DMS79 (cell line): ENCODE measurements at places on chromosomes 4 and X.

GRCh38 chr4:187366530-187366929, 629.0 kb upstream of the ZFP42 start:
- no peak for DNase-seq

DNA sequence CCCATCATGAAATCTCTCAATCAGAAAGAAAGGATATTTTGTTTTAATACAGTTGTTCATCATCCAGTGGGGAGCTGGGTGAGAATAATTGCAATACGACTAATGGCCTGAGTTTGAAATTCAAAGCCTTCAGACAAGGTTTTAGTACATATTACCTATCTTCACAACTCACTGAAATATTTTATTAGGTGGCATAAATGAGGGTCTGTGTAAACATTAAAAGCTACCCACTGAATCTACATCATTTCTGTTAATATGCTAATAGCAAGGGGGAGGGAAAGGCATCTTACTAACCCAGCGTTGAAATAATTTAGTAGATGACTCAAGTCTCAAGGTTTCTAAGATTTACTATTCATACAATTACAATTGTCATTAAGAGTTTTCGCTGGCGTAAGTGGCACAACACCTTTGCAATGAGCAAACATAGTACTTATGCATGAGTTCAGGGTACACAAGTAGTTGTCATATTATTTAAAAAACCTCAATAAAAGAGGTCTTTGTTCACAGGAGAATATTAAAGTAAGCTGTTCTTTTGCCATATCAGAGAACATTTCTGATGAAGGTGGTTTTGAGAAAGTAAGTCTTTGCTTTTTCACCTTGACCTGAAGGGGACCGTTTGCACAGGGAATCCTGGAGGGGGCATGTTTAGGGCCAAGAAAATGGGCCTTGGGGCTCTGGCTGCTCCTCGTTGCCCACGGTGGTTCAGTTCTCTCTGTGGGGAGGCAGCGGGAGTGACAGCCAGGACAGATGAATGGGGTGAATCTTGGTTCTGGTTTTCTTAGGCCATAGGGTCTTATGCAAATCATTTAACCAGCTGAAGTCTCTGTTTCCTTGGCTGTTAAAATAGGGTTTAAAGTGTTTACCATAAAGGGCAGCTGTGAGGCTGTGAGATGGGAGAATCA, 4.5 kb upstream of the RHOH start:
- no peak for DNase-seq

DNA sequence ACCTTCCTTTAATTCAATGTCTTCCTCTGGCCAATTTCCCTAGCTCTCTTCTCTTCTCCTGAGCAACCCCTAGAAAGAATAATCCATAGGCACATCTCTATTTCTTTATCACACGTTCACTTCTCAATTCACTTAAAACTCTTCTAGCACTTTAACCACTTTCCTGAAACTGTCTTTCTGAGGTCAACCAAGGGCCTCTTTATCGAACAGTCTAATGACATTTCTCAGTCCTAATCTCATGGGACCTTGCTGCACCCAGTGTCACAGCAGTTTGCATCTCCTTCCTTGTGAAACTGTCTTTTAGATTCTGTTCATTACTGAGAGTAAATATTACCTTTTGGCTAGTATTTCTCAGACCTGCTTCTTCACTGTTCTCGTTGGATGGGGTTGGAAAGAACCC, 285.3 kb upstream of the RASGEF1B start:
- no peak for DNase-seq

- no peak for DNase-seq
These were observed 89.6 kb upstream of the MAD2L1 start for GRCh38 chr4:120156120-120156718.

DNA sequence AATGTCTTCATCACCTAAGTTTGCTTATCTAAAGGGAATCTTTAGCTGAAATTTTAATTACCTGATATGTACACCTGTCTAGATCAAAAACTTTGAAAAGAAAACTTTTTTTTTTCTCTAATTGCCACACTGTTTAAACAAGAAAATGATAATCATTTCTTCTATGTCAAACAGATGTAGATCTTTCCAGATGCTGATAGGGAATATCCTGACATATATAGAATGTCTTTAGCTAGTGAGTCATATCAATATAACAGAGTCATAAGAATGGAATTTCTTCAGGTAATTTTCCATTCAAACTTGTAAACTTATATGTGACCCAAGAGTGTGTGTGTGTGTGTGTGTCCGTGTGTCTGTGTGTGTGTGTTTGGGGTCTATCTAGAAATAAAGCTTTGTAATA, 271.9 kb downstream of the GPM6A start:
- DNase-seq, result no peak

GRCh38 chr4:177444911-177445736, 2.9 kb upstream of the AGA start:
- no peak for DNase-seq

DNA sequence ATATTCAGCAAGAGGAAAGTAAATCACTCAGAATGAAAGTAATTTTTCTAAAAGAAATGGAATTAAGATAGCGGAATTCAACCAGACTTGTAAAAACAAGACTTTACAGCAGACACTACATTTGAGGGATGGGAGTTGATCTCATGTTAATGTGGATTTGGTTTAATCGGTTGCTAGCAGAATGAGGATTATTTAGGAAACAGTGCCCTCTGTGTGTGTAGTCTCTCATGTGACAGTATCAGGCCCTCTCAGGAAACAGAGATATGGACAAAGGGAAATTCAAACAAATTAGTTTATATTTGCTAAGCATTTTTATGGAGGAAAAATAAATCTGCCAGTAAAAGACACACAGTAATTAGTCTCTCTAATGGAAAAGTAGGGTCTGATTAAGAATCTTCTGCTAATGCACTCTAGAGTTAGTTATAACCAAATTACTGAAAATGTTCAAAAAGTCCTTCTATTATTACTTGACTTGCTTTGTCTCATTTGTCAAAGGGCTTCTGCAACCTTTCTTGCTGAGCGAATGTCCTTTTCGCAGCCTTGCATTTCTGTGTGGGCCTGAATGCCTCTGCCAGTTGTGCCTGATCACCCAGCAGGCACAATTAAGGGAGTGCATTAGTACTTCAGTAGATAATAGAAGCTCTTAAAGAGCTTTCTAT, 1282.3 kb upstream of the TENM3 start:
- no peak for DNase-seq

GRCh38 chr4:127881563-127881864, 821 bp downstream of the PLK4 start:
- no peak for DNase-seq

DNA sequence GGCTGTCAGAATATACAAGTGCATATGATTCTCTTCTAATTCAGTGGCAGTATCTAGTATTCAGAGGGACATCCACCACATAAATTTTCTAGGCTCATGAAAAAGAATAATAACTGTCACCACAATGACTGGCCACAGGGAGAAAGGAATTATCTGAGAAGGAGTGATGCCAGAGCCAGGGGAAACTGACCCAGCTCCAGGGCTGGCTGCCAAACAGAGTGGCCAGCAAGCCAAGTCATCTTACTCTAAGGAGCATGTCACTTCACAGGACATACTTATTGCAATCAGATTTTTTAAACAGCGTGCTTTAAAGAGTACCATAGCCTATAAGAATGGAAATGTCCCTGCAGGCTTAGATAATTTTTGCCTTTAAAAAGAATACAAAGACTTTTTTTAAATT, 5.8 kb upstream of the SEPTIN11 start:
- no peak for DNase-seq

DNA sequence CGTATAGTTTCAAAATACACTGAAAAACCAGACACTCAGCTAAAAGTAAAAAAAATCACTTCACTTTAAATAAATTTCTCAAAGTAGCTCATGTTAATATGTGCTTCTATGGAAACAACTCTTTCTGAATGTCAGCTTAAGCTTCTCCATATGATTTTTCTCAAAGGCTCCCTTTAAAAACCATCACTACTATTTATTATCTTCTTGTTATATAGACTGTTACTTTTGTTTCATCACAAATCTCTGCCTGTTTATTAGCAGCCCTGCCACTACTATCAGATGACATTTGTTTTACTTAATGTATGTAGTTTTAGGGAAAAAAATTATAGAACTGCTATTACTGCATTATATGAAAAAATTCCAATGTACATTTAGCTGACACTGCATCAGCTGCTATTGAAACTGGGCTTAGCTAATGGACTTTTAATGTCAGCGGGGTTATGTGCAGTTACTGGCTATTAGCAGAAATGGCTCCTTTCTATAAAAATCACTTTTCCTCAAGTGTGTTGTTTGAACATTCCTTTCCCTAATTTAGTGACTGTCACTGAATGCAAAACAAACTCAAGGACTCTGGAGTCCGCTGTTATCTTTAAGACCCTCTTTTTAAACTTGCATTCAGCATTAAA, 10.8 kb downstream of the UNC5C start:
- DNase-seq, result no peak

- peak; percentile 58 for DNase-seq
These were observed 86.7 kb upstream of the MAGEA4 start for GRCh38 chrX:151825925-151826485.

DNA sequence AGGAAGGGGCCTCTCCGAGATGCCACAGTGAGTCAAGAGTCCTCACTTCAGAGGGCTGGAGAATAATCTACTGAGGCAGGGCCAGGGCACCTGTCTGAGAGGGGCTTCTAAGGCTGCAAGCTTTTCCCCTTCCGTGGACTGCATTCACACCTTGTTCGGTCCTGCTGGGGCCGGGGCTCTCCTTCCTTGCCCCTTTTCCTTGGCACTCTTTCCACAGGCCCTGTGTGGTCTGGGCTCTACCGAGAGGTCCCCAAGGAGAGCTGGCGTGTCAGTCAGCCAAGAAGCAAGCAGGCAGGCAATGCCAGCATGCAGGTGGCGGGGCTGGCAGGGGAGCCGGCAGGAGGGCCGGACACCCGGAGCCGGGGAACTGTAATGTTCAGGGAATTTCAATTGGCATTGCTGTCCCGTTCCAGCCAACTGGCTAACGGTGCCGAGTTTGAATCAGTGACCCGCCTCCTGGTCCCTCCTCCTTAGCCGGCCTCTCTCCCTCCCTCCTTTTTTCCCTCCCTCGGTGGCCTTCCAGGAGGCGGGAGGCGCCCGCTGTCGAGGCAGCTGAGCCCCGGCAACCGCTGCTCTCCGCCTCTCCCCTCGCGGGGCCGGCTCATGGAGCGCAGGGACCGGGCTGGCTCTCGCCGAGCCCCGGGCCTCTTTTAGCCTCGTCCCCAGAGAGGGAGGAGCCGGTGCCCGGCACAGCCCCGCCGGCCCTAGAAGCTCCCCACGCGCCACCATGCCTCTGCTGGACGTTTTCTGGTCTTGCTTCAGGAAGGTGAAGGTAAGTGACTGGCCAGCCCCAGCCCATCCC, at the start of gene STARD8:
Gene STARD8, plus strand, starts transcription at position 511 of the 802 bp plus-strand sequence. Its CDS starts 217 bp downstream, at position 728.
- DNase-seq, result no peak

DNA sequence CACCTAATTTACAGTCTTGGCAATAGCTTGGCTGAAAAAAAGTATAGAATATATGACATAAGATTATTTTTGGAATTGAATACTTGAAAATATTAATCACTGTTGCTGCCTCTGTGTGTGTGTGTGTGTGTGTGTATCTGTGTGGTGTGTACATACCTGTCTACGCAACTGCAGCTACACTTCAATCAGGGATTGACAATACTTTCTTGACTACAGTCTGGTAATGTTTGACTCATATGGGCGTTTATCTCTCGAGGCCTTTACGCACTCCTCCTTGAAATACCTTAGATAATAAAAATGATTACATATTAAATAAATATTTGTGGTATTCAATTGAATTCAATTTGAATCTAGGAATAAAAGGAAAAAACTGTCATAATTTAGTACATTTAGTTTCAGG, 565.2 kb downstream of the PCDH18 start:
- DNase-seq, result no peak

- no peak for DNase-seq
These were observed 217.1 kb upstream of the LDB2 start for GRCh38 chr4:17115583-17115982.

DNA sequence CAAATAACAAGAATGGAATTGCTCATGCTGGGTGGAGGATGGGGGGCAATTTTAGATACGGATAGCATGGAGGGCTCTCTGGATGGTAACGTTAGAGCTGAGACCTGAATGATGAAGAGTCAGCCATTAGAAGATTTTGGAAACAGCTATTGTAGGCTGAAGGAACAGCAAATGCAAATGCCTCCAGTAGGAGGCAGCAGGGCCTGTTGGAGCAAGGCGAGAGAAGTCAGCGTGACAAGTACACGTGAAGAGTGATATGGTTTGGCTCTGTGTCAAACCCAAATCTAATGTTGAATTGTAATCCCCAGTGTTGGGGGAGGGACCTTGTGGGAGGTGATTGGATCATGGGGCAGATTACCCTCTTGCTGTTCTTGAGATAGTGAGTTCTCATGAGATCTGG, 59.3 kb upstream of the SOD3 start:
- DNase-seq, result no peak

DNA sequence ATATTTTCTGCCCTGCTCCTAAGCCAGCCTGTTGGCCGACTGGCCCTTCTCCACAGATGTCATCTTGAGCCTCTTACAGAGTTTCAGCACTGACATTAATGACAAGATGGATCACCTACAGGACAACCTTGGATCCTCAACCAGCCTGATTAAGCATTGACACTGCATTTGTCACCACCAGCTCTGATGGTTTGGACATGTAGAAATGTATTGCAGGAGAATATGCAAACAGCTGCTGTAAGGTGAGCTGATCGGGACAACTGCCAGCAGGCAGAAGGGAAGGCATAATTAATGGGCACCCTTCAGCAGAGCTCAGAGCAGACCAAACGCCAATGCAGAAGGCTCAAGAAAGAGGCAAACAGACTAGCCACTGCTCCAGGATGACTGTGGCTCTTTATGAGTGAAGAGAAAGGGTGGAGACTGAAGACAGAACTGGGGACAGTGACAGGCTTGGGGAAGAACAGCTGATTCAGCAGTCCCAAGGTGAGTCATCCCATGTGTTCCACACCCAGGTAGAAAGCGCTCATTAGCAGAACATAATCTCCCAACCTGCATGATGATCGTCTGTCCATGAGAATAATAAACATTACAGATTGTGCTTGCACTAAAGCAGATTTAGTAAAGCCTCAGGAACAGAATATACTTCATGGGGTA, 6.7 kb downstream of the CORIN start:
- no peak for DNase-seq

GRCh38 chrX:21756785-21757529, 959 bp downstream of the SMPX start:
- no peak for DNase-seq

GRCh38 chrX:97328853-97329390, 445.2 kb downstream of the RPA4 start:
- DNase-seq, result no peak

GRCh38 chr4:60944060-60944459, 256.1 kb upstream of the ADGRL3 start:
- no peak for DNase-seq

GRCh38 chrX:14607446-14607985, 78.2 kb downstream of the GLRA2 start:
- no peak for DNase-seq

DNA sequence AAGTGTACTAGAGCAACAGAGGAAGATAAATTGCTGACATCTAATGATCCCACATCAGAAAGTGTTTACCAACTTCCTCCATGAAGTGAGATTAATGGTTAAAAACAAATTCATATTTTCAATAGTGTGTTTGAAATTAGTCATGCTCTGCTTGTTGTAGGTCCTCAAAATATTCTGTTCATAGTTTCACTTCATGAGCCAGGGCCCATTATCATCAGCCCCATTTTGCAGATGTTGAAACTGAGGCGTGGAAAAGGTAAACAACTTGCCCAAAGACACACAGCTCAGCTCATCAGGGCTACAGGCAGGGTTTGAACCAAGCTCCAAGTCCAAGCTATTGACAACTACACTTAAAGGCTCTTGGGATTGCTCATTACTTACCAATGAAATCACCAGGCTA, 103.5 kb upstream of the PPARGC1A start:
- no peak for DNase-seq

GRCh38 chrX:129876771-129877305, 29.1 kb upstream of the UTP14A start:
- DNase-seq, result peak; percentile 48
